ENCODE measurements at places on chromosomes 12 and 14. TPM values are rescaled to one million over a fixed set of nuclear protein-coding genes. Genes with fewer than 3 reads are reported as not detected.

GRCh38 chr12:113735131-113735530 lies 231.0 kb downstream of the RBM19 start:
- no peak for DNase-seq
- no peak overlapping the region for H3K27ac ChIP-seq
- no peaks in the 10 kb centered on the region for H3K27me3 ChIP-seq

The TPH2 gene
- not detected for total RNA-seq

The NFATC4 gene
- 187 TPM for total RNA-seq

- no peaks in the 10 kb centered on the region for H3K36me3 ChIP-seq
- no peaks in the 10 kb centered on the region for H3K27me3 ChIP-seq
- no peak overlapping the region for H3K4me3 ChIP-seq
- H3K27ac ChIP-seq, result peak overlapping the region; percentile 32
- peak; percentile 54 for DNase-seq
Observed at GRCh38 chr14:90698379-90698869, 117.8 kb downstream of the TTC7B start.

GRCh38 chr14:104224506-104225277 lies 86.3 kb downstream of the KIF26A start:
- no peak overlapping the region for H3K27ac ChIP-seq
- H3K4me1 ChIP-seq, result no peaks in the 10 kb centered on the region
- H3K27me3 ChIP-seq, result no peaks in the 10 kb centered on the region
- H3K36me3 ChIP-seq, result no peaks in the 10 kb centered on the region

DNA sequence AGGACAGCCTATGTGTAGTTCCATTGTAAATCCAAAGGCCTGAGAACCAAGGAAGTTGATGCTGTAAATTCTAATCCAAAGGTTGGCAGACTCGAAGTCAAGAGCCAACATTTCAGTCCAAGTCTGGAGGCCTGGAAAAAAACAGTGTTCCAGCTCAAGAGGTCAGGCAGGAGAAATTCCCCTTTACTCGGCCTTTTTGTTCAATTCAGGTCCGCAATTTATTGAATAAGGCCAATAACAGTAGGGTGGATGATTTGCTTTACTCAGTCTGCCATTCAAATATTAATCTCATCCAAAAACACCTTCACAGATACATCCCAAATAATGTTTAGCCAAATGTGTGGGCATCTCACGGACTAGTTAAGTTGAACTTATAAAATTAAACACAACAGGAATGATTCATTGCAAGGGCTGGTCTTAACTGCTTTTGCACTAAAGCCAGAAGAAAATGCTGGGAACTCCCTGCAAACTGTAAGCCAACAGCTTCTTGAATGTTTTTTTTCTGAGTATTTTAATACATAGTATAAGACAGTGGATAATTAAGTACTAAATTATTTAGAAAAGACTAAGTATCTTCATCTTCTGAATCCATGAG lies 197.4 kb upstream of the GARIN6 start:
- no peaks in the 10 kb centered on the region for H3K27me3 ChIP-seq
- H3K27ac ChIP-seq, result no peak overlapping the region
- H3K36me3 ChIP-seq, result no peaks in the 10 kb centered on the region
- peaks cover 3% of the 10 kb centered on the region for H3K4me1 ChIP-seq
- no peak for DNase-seq

- no peak overlapping the region for H3K27ac ChIP-seq
- H3K4me3 ChIP-seq, result no peak overlapping the region
- DNase-seq, result no peak
- no peaks in the 10 kb centered on the region for H3K4me1 ChIP-seq
- H3K27me3 ChIP-seq, result no peaks in the 10 kb centered on the region
Observed at GRCh38 chr12:60070552-60070951, 474.7 kb downstream of the SLC16A7 start.

GRCh38 chr12:115866909-115867525 lies 410.5 kb downstream of the MED13L start:
- no peaks in the 10 kb centered on the region for H3K4me1 ChIP-seq
- H3K27ac ChIP-seq, result no peak overlapping the region
- DNase-seq, result no peak
- no peaks in the 10 kb centered on the region for H3K36me3 ChIP-seq
- H3K27me3 ChIP-seq, result no peaks in the 10 kb centered on the region
- H3K4me3 ChIP-seq, result no peak overlapping the region

GRCh38 chr12:78085542-78086182 lies 255.0 kb downstream of the NAV3 start:
- no peak for DNase-seq
- H3K4me1 ChIP-seq, result no peaks in the 10 kb centered on the region
- no peaks in the 10 kb centered on the region for H3K36me3 ChIP-seq
- no peak overlapping the region for H3K4me3 ChIP-seq

GRCh38 chr12:118102070-118102469 lies 1.7 kb downstream of the VSIG10 start:
- H3K36me3 ChIP-seq, result no peaks in the 10 kb centered on the region
- DNase-seq, result no peak
- H3K27me3 ChIP-seq, result no peaks in the 10 kb centered on the region
- no peak overlapping the region for H3K4me3 ChIP-seq

The DLK1 gene
- 2.2 TPM for total RNA-seq
